Uterus (tissue), 4 donors: ENCODE measurements at places on chromosomes 12 and 14. TPM values are rescaled to one million over a fixed set of nuclear protein-coding genes. Genes with fewer than 3 reads are reported as not detected.

The NPAS3 gene
- total RNA-seq, result 0.51 TPM

- no peak for DNase-seq
Measured at GRCh38 chr14:43901911-43902673, 605.0 kb downstream of the FSCB start.

DNA sequence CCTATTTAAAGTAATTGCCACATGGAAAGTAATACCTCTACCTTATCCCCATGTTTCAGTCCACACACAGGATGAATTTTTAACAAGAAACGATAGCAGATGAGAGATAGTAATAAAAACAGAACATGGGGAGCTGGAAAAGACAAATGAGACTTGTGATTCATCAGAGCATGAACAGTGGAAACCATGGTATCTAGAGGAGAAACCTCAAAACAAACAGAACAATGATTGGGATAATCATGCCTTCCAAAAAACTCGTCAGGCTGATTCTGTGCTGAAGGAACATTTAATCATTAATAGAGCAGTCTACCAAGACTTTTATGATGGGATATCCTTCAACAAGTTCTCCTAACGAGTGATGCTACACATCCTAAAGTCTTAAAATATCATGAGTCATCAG lies 1390.7 kb downstream of the FSCB start:
- DNase-seq, result no peak

- DNase-seq, result peak; percentile 52
Measured at GRCh38 chr14:49621114-49621881, 699 bp downstream of the MGAT2 start.

- DNase-seq, result no peak
Measured at GRCh38 chr12:44748950-44749468, 127.1 kb downstream of the NELL2 start.
